ENCODE measurements at places on chromosomes 2 and 18.

DNA sequence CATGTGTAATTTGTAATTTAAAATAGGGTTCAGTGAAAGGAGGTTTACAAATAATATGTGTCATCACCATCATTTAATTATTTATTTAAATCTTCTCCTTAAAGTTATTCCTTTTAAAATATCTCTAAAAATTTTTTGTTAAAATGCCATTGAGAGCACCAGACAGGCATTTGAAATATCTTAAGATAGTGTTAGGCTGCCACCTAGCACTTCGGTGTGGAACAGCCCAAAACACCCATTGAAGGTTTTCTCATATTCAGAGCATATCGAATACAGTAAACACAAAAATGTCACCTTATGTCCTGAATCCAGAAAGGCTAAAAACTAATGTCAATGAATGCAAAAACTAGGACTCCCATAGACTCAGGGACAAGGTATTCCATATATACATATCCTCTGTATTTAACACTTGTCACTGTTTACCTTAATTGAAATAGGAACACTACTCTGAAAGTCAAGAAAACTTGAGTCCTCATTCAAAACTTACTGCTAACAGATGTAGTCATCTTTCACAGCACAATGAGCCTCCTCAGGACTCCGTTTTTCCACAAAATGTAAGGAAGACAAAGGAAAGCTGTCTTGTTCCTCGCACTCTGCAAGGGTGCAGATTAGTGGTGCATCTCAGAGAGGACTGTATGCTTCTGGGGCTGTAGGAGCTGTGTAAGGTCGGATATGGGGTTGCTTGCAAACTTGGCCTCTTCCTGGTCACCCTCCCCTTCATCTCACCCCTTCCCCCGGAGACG lies 329.5 kb downstream of the PAX3 start:
- DNase-seq: peak; percentile 6

GRCh38 chr2:163177592-163177991 lies 339.0 kb upstream of the KCNH7 start:
- DNase-seq: no peak

GRCh38 chr2:241041589-241042158 lies 43.3 kb downstream of the SNED1 start:
- no peak for DNase-seq

DNA sequence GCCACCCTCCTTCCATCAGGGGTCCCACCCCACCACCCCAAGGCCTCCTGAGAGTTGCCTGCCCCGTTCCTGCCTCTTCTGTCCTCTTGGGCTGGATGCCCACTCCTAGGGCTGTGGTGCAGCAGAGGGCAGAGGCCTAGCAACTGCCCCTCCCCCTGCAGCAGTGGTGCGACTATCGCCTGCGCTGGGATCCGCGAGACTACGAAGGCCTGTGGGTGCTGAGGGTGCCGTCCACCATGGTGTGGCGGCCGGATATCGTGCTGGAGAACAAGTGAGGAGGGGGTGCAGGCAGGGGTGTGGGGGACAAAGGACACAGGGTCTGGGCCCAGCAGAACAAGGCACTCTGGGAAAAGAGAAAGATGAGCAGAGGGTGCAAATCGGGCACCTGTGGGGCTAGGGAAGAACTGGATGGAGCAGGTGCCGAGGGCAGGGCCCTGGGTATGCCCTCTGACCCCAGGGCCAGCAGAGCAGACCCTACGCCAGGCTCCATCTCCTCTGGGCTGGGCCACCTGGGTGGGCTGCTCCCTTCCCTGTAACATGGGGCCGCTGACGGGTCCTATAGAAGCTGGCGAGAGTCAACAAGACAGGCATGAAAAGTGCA lies 1.0 kb downstream of the CHRNG start:
- no peak for DNase-seq

DNA sequence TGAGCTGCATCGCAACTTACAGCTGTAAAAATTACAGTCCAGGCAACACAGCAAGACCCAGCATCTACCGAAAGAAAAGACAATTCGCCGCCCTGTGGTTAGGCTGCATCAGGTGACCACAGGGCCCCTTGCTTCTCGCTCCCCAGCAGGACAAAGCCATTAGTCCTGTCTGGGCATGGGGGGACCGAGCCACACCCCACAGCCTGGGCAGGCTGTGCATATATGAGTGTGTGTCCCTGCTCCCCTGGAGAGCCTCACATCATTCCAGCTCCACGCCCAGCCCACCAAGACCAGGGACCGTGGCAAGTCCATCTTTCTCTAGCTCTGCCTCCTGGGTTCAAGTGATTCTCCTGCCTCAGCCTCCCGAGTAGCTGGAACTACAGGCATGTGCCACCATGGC lies 33.9 kb downstream of the SNORC start:
- DNase-seq: no peak

DNA sequence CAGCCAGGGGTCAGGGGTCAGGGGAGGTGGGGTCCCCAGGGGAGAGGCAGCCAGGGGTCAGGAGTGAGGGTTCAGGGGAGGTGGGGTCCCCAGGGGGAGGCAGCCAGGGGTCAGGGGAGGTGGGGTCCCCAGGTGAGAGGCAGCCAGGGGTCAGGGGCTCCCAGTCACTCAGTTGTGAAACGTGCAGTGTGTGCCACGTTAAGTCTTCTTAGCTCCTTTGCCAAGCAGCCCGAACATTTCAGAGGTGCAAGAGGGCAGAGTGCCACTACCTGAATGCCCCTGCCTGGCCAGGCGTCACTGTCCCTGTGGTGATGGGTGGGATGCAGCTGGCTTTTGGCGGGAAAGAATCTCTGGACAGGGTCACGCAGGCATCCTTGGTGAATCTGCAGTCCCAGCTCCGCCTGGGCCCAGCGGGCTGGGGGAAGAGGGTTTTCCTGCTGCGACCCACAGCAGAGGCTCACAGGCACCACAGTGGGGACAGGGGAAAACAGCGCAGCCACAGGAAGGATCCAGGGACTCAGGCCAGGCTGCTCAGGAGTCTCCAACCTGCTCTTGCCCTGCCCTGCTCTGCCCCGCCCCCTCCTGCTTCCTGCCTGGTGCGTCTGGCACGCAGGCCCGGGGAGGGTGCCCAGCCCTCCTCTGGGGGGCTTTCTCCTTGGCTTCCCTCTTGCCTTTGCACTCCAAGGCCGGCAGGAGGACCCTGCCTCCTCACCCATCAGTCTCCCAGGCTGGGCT lies 188.3 kb downstream of the TWIST2 start:
- no peak for DNase-seq

DNA sequence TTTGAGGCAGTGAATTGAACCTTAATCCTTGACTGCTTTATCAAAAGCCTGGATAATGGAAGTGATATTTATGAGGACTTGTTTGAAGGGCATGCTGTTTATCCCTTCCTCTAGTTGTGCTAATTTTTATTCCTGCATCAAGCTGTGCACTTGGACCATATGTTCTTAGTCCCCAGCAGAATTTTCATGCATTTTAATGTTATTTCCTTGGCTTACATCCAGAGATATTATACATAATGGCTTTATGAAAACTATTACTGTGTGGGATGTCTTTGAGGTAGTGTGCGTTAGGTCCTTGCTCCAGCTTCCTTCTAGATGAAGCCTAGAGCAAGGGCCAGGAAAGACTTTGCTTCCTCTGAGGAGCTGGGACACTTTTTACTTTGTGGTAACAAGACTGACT lies 378.4 kb downstream of the LPIN1 start:
- DNase-seq: no peak

DNA sequence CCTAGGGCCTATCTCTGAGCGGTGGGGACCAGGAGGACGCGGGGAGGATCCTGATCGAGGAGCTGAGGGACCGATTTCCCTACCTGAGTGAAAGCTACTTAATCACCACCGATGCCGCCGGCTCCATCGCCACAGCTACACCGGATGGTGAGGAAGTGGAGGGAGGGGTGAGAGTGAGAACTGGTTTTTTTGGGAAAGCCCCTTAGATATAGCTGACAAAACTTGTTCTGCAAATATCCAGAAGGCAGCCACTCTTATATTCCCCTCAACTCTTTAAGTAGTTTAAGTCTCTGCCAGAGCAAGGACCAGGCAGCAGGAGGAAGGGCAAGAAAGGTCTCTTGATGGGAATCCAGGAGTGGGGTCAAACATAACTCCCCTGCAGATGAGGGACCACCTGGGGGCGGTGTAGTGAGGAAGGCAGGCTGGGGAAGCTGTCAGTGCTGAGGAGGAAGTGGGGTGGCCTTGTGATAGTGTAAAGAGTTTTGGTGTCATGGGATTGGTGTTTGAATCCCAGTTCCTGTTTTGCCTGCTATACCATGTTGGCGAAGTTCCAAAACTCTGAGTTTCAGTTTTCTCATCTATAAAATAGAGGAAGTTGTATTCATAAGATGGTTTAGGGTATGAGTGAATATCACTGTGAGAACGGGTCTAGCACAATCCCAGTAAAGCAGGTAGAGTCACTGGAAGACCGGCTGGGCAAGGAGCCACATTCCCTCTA lies 3.4 kb downstream of the NAGK start:
- DNase-seq: no peak

DNA sequence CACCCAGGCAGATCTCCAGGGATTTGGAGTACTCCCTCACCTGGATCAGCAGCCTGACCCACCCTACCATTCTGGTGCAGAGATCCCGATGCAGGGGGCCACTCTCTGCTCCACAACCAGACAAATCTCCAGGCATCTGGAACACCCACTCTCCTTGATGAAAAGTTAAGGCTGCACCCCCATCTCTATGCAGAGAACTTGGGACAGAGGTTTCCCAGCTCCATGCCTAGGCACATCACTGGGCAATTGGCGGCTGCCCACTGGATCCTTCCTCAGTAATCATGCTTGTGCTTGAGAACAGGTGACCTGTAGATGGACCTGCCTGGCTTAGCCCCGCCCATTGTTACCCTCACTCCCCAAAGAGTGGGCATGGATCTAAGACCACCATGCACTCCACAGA lies 624.9 kb downstream of the CBLN2 start:
- no peak for DNase-seq

DNA sequence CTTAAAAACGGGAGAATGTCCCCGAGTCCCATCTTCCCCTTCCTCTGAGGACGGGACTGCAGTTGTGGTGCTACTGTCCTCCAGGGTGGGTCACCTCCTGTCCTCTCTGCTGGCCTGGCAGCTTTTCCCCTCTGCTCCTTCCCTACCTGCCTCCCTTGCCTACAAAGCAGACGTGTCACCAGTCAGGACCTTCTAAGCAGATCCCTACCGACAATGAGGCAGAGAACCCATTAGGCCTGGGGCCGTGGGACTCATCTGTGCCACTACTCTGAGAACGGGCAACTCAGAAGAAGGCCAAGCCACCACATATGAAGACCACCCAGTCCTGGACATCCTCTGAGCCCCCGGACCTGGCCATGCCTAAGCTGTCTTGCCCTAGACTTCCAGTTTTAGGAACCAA lies 103.0 kb upstream of the TEX51 start:
- no peak for DNase-seq

DNA sequence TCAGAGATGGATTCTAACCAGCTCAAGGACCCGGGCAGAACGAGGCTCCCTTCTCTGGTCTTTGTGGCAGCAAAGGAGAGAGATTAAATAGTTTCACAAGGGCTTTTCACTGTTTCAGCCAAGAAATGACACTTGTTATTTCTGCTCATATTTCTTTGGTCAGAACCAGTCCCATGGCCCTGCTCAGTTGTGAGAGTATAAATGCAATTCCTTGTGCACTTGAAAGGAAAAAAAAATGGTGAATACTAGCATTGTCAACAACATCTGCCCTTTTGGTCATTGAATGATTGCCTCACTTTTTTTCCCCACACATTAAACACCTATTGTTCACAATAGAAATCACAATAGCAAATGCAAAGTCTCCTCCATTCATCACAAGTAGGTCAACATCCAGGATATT lies 104.4 kb downstream of the RDH14 start:
- DNase-seq: no peak

DNA sequence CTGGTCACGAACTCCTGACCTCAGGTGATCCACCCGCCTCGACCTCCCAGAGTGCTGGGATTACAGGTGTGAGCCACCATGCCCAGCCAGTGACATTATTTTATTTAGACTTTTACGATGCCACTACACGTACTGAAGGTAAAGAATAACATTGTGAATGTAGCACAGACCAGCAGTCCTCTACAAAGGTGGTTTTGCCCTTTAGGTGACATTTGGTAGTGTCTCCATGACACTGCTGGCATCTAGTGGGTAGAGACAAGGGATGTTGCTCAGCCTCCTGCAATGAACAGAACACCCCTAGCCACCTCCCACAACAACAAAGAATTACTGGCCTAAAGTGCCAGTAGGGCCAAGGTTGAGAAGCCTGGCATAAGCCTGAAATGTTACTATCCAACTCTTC lies 69.5 kb downstream of the MYOM1 start:
- DNase-seq: no peak

- no peak for DNase-seq
Measured at GRCh38 chr2:234670052-234670451, 173.2 kb upstream of the ARL4C start.

DNA sequence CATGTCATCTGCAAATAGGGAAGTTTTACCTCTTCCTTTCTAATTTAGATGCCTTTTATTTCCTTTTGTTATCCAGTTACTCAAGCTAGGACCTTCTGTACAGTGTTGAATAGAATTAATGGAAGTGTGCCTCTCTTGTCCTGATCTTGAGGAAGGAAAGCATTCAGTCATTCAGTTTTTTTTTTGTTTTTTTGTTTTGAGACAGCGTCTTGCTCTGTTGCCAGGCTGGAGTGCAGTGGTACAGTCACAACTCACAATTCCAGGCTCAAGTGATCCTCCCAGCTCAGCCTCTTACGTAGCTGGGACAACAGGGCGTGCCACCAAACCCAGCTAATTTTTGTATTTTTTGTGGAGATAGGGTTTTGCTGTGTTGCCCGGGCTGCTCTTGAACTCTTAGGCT lies 203.9 kb upstream of the ALPP start:
- no peak for DNase-seq

- DNase-seq: no peak
Measured at GRCh38 chr2:12313445-12314126, 403.1 kb upstream of the TRIB2 start.
